Vagina (tissue), 2 donors: ENCODE measurements at places on chromosomes 1 and 21.

DNA sequence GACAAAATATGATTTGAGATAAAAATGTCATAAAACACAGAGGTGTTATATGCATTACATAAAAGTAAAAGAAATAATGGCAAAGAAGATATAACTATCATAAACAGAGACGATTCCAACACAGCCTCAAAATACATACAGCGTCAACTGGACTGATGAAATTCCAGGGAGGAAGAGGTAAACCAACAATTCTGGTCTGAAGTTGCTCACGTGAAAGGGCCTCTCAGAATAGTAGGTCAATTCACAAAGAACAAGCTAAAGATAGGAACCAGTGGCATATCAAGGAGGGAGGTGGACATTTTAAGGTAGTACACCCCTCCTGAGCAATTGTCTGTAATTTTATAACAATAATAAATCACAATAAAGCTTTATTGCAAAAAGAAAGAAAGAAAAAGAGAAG, 18.6 kb downstream of the SLC2A5 start:
- DNase-seq = no peak

DNA sequence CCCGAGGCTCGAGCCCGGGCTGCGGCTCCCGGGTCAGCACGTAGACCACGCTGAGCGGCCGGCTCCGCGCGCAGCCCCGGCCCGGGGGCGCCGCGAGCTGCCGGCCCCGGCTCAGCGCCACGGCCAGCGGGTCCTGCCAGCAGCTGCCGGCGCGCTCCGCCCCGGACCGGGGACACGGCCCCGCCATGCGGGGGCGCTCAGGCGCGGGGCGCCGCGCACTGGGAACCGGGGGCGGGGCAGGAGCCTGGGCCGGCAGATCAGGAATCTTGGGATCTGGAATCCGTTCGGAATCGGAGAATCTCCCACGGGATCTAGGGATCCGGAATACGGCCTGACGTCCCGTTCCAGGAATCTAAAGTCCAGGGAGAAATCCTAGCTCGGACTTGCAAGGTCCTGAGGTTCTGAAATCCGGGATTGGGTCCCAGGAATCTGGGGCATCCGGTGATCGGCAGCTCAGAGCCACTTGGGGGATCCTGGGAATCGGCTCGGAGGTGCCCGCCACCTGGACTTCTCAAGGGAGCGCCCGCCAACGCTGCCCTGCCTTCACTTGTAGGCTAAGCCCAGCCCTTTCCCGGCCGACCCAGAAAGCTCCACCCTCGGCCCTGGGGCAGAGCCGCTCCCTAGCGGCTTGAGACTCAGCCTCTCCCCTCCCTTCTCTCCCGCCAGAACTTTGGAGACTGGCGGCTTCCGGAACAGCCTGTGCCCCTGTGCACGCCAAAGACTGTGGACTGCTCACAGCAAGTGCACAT, at the start of gene MAP3K6:
TSS of gene MAP3K6 (minus strand) at position 551 of the 749 bp plus-strand sequence. CDS start at position 187, 364 bp downstream.
- DNase-seq = peak; percentile 97

GRCh38 chr1:3639397-3639911, 10.4 kb downstream of the WRAP73 start:
- DNase-seq = no peak

- DNase-seq = no peak
Observed at GRCh38 chr1:4612991-4613390, 41.4 kb upstream of the AJAP1 start.

DNA sequence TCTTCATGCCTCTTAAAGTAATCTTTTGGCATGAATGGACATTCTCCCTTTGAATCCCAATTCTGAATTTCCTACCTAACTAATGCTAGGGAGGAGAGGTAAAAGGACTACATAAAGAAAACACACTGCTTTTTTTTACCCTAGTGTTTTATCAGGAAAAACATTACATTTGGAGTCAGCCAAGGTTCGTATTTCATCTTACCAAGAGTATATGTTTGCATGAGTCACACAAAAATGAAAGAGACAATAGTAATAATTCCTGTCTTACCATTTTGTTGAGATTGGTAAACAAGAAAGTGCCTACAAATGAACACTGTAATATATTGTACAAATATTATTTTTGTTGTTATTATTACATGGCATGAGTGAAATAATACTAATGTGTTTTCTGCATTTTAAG, 112.9 kb upstream of the WARS2 start:
- DNase-seq = no peak
